Peyer's patch (tissue), 4 donors: ENCODE measurements at places on chromosomes 6 and 20.
A peak's percentile ranks its signal among the peaks of the same experiment; 100 is the strongest.

- DNase-seq: no peak
Measured at GRCh38 chr6:134447883-134448387, 130.0 kb upstream of the SGK1 start.

- DNase-seq: no peak
Measured at GRCh38 chr20:57619051-57619831, 985 bp downstream of the ZBP1 start.

DNA sequence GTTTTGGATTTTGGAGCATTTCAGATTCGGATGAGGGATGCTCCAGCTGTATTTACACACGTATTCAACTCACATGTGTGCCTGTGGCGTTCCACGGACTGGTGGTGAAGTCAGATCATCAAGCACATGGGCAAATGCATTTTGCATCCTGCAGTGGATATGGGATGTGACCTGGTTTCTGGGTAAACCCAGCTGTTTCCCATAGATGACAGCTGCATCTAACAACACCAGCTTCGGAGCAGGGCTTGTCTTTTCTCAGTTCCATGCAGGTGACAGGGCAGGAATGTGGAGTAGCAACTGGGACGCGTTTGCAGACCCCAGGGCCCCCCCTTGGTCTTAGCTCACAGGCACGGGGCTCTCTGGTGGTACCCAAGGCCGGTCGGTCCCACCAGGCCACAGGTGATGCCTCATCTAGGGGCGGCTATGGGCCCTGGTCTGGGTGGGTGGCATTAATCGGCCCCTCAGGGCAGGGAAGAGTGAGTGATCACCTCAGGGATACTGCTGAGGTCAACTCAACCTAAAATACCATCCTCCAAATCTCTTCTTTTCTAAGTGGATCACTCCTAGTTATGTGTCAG lies 83.2 kb downstream of the RAMACL start:
- no peak for DNase-seq

GRCh38 chr6:8940356-8940755 lies 505.0 kb upstream of the SLC35B3 start:
- no peak for DNase-seq

DNA sequence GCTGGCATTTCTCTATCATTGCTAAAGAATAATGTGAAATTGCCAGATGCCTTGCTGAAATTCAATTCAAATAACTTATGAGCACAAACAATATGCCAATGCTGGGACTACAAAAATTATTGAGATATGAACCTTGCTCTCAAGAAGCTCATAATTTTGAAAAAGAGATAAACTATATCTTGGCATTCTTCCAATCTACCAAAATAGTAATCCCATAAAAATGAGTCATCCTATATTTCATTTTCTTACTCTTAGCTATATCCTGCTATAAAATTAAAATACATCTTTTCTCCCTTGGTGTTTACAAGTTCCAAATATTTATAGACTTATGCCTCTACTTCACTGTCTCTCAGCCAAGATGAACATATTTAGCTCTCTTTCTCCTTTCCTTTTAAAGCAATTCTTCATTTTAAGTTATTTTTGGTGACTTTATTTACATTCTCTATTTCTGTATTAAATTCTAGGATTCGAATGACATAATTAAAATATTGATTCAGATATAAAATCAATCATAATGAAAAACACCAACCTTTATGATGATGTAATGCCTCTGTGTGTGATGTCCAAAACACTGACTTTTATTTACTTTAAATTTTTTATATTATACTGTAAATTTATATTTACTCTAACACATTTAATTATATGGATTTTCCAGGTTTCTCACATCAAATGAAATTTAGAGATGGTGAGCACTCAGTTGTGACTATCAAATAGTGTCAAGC lies 152.6 kb downstream of the CDK19 start:
- no peak for DNase-seq

- DNase-seq: no peak
Measured at GRCh38 chr6:27957516-27957915, 475 bp downstream of the OR2B6 start.

- DNase-seq: peak; percentile 54
Measured at GRCh38 chr20:46057856-46058598, 29.0 kb downstream of the SLC12A5 start.

DNA sequence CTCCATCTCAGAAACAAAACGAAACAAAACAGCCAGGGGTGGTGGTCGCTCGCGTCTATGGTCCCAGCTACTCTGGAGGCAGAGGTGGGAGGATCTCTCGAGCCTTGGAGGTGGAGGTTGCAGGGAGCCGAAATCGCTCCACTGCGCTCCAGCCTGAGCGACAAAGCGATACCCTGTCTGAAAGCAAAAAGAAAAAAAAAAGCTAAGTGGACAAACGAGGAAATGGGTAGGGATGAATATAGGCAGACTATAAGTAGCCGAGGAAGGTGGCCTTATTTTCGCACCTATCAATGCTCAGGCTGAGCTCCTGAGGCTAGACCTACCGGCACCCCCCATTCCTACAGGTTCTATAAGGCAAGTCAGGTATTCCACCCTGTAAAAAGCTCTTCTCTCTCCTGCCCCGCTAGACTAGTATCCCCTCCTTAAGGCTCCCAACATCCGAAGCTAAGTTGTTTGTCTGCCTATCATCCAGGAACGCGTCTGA lies 650 bp upstream of the CASP8AP2 start:
- DNase-seq: peak; percentile 50

- no peak for DNase-seq
Measured at GRCh38 chr6:141580988-141581552, 551.7 kb upstream of the GJE1 start.

DNA sequence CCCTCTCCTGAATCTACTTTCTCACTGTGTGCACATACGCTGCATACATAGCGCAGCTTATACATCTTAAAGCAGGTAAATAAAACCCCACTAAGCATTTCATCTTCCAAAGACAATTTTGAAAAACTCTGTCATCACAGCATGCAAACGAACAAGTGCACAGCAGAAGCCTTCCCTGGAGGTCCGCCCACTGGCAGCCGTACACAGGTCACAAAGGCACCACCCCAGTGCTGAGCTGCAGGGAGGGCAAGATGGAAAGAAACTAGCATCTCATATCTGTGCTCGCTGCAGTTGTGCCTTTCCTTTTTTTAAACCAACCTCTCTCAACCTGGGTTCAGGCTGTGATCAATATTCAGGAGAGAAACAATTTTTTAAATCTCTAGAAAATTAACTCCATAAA lies 73.3 kb downstream of the HUS1B start:
- no peak for DNase-seq

- DNase-seq: no peak
Measured at GRCh38 chr6:12769556-12770256, 53.1 kb downstream of the PHACTR1 start.

DNA sequence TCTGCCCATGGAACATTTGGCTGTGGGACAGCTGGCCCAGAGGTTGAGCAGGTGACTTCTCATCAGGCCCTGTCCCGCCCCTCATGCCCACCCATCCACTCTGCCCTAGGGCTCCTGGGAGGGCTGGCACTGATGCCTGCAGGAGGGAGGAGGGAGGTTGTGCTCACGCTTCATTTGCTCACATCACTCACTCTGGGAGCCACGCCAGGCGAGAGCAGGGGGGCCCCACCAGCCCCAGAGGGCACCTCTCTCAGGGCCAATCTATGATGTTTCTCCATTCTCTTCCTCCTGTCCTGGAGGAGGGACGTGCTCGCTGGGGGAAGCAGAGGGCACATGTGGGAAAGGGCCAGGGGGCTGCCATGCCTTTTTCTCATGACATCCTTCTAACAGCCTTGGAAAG lies 10.9 kb upstream of the GLP1R start:
- no peak for DNase-seq

DNA sequence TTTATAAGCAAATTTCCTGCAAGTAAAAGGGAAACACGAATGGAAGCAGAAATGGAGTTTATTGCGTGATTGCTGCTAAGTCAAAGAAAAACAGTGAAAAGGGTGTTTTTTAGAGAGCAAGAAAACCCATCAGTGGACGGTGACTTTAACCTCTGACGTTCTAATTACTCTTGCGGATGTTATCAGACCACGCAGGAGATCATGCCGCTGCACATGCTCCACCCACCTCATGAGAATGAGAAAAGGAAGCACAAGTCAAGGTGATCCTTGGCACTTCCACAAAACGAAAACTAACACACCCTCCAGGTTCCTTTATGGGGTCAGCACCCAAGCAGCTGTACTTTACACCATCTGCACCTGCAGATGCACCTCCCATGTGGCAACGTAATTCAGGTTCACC lies 45.0 kb downstream of the LYRM4 start:
- no peak for DNase-seq

DNA sequence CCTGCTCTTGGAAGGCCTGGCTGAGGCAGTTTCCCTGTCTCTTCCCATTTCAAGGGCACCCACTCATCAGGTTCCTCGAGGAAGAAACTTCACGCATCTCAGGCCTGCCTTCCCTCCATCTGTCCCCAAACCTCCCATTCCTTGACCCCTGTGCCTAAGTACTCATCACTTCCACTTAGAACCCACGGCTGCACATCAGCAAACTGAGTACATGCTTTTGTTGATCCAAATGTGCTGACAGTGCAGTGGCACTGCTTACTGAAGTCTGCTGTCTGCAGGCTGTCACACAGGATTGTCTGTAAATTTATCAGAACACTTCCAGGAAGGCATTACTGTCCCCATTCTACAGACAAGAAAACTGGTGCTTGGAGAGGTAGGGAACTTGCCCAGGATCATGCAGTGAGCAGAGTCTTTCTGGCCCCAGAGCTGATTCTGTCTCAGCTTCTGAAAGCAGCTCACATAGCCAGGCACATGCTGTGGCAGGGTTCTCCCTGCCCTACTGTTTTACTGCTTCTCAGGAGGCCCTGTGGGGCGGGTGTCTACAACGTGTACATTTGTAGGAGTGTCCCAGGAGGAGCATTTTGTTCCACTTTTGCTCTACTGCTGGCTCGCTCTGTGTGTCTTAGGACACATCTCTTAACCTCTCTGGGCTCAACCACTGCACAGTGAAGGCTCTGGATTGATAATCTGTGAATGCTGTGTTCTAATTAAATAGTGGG lies 64.2 kb upstream of the XRN2 start:
- DNase-seq: no peak

GRCh38 chr20:34312544-34313217 lies 9.5 kb upstream of the AHCY start:
- peak; percentile 83 for DNase-seq

- DNase-seq: no peak
Measured at GRCh38 chr6:53672237-53672636, 6.7 kb upstream of the KLHL31 start.

- no peak for DNase-seq
Measured at GRCh38 chr6:42692137-42692911, 30.1 kb downstream of the PRPH2 start.

- no peak for DNase-seq
Measured at GRCh38 chr20:15930311-15931305, 642.6 kb downstream of the KIF16B start.

DNA sequence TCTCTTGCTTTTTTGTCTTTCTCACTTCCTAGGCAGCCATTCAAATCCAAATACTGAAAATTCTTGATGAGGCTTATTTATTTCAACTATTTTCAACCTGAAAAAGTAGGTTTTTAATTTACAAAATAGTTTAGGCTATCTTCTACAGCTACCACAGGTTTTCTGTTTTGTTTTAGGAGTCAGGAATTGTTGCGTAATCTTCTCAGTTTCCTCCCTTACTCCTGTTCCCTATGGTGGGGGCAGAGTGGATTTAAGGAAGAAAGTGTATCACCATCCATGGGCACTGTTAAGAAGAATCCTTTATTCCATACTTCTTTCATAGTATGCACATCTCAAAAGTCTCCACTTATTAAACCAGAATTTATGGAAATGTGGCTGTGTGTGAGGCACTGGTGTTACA lies 182.4 kb downstream of the KHDC1L start:
- no peak for DNase-seq

- no peak for DNase-seq
Measured at GRCh38 chr6:10621847-10622246, 72.6 kb downstream of the C6orf52 start.

DNA sequence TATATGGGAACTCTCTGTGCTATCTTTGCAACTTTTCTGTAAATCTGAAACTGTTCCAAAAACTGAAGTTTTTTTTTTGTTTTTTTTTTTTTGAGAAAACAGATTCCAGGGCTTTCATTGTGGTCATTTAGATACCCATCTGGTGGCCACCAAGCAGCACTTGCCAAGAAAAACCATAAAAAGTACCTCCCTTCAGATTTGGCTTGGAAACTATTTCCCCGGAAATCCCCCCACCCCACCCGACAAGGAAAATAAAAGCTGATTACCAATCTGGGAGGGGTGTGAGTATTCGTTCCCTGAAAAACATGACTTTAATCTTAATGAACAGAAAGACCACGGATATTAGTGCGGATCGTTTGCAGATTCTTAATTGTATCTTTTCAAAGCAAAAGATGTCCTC lies 1.9 kb downstream of the NFATC2 start:
- DNase-seq: no peak

DNA sequence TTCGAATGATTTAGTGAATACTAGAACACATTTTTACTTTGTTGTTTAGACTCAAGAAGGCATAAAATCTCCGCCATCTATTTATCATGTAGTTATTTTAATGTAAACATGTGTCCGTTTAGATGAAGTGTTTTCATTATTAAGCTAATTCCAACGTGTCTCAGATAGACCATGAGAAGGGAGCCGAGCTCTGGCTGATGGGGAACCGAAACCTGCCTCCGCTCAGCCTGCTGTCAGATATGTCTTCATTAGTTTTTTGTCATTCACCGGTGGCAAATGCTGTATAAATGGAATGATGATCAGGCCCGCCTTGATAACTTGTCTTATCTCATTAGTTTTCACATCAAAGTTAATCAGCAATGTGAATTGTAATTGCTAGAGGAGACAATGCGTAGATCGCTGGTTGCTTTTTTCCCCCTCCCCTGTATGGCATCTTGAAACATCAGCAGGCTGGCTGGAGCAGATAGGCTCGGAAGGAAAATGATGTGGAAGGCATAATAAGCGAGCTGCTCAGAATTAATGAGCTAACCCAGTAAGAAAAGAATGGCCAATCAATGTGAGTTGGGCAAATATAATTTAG lies 136.4 kb downstream of the LINC00237 start:
- DNase-seq: no peak

GRCh38 chr20:23231561-23232218 lies 118.9 kb upstream of the NXT1 start:
- no peak for DNase-seq

GRCh38 chr6:3041147-3041546 lies 27.1 kb upstream of the RIPK1 start:
- DNase-seq: no peak

GRCh38 chr6:3233321-3233720 lies 5.9 kb upstream of the TUBB2B start:
- no peak for DNase-seq

DNA sequence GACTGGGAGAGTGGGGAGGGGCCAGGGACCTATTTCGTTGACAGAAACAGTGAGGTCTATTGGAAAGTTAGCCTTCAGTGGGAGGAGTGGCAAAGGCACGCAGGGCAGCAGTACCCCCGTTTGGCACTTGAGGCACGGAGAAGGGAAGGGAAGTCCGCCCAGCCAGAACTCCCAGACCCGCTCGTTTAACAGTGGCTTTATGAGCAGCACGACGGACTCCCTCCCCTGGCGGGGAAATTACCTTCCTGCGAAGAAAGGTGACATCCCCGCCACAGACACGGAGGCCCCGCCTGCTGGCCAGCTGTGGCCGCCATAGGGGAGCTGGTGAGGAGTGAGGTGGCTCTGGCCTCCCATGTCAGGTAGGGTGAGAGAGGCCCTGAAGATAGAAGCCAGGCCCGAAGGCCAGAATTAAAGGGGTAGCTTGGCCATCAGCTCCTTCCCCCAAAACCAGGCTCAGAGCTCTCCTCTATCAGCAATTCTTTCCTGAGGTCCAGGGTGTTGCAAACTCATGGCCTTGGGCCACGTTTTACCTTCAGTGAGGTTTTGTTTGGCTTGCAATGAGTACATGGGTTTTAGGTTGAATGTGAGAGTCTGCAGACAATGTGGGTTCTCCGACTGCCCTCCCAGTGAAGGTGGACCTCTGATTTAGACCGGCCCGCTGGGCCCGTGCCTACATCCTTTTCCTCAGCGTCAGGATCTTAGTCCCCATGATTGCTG lies 123.7 kb downstream of the MRPL14 start:
- DNase-seq: no peak
